Hepatocyte (in vitro differentiated cells): ENCODE measurements at places on chromosomes 4 and X.

- no peak for DNase-seq
Observed at GRCh38 chrX:129452523-129452922, 70.8 kb downstream of the SMARCA1 start.

DNA sequence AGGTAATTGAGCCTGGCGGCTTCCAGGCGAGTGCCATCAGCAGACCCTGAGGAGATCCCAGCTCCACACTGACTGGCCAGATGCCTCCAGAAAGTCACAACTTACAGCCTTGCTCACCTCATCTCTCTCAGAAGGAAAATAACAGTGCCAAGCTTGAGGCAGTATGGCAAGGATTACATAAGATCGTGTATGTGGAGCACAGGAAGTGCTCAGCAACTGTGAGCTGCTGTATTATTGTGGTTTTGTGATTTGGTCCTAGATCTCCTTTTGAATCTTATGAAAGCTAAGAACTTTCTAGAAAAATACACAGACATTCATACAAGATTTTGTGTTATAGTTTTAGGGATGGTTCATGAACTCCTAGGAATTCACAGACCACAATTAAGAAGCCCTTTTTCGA is 14.0 kb downstream of the RASL11B start:
- DNase-seq, result no peak

DNA sequence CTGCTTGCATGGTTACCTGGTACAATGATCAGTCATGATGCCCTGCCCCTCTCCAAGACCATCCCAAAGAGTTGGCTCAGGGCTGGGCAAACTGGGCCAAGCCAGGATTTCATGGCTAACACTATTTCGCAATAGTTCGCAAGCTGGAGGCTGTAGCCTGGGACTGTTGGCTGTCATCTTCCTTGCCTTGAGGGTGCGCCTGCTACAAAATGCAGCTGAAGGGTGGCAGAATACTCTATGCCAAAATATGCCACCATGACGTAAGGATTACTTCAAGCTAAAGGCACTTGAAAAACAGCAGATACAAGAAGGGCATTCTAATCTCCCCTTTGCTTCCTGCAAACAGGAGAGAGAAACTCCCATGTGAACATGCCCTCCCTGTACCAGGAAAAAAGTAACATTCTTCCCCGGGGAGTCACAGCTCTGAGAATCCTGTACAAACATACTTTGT is 21.0 kb downstream of the SAT1 start:
- peak; percentile 67 for DNase-seq

GRCh38 chr4:71405791-71406190 is 67.0 kb downstream of the SLC4A4 start:
- DNase-seq, result no peak

DNA sequence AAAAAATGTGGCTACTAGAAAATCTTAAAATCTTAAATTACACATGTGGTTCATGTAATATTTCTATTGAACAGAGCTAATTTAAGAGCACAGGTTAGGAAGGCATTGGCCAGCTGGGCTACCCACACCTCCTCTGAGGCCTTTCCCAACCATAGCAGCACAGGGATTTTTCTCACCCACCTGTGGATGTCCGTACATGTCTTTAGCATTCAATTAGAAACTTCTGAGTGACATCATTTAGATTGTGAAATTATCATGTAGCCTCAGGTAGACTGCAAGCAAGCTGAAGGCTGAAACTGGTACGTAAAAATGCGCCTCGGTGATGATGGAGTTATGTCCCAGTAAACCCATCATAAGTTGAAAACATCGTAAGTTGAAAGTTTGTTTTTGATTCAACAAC is 31.2 kb downstream of the SCARB2 start:
- DNase-seq, result no peak

DNA sequence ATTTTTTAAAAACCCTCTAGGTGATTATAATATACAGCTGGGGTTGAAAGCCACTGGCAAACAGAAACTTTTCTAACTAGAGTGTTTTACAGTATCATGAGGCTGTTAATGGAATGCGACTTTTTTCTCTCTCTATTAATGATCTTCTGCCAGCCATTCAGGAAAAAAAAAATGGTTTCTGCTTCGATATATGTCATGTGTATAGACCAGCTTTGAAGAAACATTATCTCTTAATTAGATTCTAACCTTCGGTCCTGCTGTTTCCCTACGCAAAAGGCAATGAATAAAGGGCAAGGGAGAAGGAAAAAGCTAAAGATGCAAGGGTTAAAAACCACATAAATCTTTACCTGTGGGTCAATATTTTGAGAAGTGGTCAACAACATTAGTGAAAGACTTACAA is 1662.1 kb upstream of the TENM3 start:
- no peak for DNase-seq
